Fibroblast of skin of right biceps (primary cell): ENCODE measurements at places on chromosomes 4 and X.

- no peak for DNase-seq
These were observed 85.6 kb downstream of the ZNF330 start for GRCh38 chr4:141306331-141306730.

DNA sequence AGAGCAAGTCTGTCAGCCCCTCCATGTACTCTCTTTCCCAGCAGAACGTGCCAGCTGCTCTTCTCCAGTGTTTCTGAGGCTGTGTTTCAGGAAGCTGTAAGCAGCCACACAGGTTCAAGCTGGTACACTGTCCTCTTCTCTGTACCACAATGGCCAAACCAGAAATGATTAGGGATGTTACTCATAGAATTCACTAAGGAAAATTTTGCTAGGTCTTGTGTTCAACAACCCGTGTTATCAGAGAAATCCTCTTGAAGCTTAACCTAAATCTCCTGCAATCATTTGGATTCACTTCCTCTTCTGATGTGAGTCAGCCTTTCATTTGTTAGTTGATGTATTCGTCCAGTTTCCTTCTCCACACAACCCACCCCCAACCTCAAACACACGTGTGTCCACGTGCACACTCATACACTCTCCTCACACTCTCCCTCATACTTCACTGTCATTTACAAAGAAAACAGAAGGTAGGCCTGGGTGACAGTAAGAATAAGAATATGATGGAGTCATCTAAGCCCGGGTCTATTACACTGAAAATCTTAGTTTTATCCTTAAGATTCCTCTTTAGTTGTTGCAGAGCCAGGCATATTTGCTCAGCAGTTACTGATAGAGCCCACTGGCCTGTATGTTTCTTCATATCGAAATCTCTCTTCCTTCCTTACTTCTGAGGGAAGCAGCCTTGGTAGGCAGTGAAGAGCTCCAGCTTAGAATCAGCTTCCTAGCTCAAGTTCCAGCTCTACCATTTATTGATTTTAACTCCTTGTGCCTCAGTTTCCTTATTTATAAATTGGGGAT lies 63.4 kb downstream of the DCUN1D4 start:
- DNase-seq, result peak; percentile 6

- DNase-seq, result no peak
These were observed 20.4 kb upstream of the ADD1 start for GRCh38 chr4:2823301-2823670.

- no peak for DNase-seq
These were observed 13.3 kb upstream of the ARHGEF6 start for GRCh38 chrX:136794080-136794479.
